ENCODE measurements at places on chromosomes 1 and 21.

- DNase-seq, result peak; percentile 95
Measured at GRCh38 chr1:33346927-33347649, 26.2 kb upstream of the A3GALT2 start.

GRCh38 chr1:182051938-182052337 lies 9.6 kb downstream of the ZNF648 start:
- DNase-seq, result no peak

- DNase-seq, result no peak
Measured at GRCh38 chr21:26966649-26967061, 233 bp downstream of the ADAMTS5 start.

GRCh38 chr1:220239966-220240365 lies 32.3 kb downstream of the RAB3GAP2 start:
- no peak for DNase-seq

GRCh38 chr21:41187537-41188025 lies 19.6 kb downstream of the BACE2 start:
- no peak for DNase-seq

- DNase-seq, result no peak
Measured at GRCh38 chr21:20329636-20330035, 668.6 kb upstream of the NCAM2 start.

DNA sequence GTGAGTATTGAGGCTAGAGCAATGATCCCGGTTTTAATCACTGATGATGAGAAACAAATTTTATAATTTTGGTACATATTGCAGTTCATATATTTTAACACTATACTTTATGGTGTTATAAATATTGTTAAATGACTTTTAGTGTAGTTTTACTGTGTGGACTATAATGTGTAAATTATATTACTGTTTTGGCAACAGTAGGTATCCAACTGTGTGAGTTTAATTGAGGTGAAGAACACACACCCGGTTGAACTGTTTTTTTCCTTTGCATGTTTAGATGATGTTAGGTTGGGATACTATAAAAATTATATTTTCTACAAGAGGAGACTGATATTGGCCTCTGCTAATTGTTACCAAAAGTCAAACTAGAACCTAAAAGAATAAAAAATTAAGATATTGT lies 166.5 kb downstream of the SDCCAG8 start:
- no peak for DNase-seq

DNA sequence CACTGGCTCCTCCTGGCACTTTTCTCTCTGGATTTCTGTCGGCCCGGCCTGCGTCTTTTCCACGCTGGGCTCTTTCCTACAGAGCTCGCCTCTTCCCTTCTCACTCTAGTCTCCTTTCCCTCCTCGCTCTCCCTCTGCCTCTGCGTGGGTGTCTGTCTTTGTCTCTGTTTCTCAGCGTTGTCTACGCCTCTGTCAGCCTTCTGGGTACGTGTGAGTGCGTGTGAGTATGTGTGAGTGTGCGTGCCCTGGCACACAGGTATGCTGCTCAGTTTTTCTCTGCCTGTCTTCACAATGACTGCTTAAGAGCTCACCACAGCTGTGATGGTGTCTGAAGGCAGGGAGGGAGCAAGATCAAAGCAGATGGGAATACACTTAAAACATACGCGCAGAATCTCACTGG lies 77.7 kb downstream of the KIRREL1 start:
- no peak for DNase-seq

DNA sequence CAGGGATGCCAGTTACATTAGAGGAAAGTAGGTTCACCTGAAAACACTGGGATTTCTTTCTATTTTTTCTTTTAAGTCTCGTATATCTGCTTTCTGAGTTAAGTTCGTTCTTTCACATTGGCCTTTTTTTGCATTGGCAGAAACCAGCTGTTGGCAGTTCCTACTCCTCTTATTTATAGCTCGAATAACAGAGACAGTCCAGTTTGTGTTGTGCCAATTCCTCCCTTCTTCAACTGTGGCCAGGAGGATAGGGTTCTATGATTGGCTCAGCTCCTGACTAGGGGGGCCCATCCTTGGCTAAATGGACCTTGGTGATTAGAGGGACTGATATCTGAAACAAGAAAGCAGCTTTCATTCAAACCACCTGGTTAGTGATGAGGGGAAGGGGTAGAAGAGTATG lies 115.8 kb downstream of the RPS6KC1 start:
- DNase-seq, result no peak

- no peak for DNase-seq
Measured at GRCh38 chr1:30474818-30475200, 248.6 kb downstream of the MATN1 start.

DNA sequence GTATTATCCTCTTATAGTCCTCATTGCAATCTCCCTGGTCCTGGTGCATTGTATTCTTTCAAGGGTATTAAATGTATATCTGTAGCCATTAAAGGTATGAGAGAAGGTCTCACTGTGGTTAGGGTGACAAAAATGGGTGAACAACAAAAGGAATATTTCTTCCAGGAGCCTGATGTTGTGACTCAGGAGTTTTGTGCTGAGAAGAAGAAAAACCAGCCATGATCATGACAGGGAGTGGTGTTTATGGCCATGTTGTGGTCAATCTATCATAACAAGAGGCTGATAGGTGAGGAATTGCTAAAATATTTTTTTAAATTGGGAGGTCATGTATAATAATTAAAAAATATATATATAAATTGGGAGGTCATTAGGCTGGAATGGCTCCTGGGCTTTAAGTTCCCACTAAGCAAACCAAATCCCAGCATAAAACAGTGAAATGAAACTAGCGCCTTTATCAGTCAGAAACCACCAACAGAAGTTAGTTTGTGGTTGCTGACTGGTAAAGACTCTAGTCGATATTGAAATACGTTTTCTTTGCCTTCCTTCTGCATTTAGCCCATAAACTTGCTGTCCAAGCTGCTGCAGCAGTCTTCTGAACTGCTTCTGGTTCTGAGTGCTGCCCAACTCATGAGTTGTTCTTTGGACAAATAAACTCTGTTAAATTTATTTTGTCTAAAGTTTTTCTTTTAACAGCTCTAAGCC lies 60.3 kb downstream of the TBX19 start:
- no peak for DNase-seq

DNA sequence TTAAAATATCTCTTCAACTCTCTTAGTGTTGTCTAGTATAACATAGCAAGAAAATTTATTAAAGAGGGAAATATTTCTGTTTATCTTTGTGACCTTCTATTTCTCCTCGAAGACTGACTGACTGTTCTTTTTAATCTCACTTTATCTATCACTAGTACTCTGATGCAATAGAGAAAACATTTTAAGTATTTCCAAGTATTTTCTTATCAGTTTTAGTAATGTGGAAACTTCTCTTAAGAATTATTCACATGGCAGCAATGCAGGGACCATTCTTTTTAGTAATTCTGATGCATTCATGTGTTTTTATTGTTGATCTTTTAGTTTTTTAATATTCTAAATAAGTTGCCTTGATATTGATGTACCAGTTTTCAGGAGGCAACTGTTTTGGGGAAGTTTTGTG lies 115.7 kb downstream of the NEK7 start:
- no peak for DNase-seq

GRCh38 chr1:21021311-21021710 lies 155.4 kb downstream of the EIF4G3 start:
- DNase-seq, result no peak

DNA sequence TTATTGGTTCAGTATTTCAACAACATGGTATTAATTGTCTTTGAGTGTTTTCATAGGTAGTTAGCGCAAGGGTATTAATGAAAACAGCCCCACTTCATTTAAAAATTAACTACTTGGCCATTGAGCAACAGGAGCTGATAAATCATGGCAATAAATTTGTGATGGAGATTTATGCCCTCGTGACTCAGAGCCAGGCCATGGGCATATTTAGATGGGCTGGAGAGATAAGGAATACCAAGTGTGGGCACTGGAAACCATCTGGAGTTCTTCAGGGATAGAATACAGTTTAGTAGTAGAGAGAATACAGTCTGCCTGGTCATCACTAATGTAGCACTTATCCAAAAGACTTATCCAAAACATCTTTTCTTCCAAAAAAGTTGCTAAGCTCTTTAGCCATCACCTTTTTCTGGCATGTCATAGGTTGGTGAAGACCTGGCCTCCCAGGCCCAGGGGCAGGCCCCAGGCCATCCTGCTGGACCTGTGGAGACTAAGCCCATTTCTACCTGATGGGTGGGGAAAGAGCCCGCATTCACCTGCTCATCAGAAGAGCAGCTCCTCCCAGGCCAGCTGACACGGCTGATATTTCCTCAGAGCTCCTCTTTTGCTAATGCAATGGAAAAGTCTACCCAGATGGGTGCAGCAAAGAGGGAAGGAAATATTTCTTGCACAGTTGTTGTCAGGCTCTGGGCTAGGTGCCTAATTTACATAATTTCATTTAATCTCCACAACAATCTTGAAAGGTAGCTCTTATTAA lies 238.0 kb downstream of the TM2D1 start:
- DNase-seq, result no peak

DNA sequence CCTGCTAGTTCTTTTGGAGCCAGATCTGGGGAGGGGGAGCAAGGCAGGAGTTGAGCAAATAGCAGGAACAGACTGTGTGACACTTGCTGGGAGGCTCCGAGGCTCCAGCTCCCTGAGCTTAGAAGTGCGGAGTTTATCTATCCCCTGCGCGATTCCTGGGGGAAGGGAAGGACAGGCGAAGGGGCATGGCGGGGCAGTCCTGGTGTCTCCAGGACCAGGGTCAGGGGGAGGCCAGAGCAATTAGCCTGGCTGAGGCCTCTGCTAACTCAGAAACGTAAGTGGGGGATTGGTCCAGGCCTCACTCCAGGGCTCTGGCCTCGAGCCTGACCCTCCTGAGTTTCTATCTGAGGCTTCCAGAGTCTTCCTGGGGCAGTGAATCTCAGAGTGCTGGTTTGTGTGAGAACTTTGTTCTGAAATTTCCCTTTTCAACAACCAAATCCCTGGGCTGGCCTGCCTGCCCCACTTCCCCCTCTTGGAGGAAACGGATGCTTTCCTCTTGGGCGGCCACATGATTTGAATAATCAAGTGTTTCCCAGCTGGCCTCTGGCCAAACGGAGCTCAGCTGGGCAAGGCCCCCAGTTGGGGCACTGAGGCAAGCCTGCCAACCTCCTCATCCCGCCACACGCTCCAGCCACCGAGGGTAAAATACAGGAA lies 15.6 kb downstream of the ALPL start:
- no peak for DNase-seq

DNA sequence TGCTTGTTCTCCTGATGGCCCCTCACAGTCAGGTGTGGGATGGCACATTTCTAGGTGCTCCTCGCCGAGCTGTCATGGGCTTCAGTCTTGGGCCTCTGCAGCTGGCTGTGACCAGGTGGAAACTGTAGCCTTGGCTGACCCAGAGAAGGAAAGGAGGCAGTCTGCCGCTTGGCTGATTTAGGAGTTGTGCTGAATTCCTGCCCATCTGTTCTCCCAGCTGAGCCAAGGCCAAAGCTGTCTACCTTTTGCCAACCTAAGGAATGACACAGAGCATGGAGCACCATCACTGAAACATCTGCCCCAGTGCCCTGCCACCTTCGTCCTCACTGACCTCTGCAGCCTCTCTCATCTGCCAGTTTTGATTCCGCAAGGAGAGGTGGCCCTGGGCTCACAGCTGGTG lies 27.9 kb downstream of the UTP25 start:
- DNase-seq, result no peak

GRCh38 chr1:199466961-199467360 lies 560.5 kb upstream of the NR5A2 start:
- no peak for DNase-seq

GRCh38 chr21:21039624-21040170 lies 41.5 kb downstream of the NCAM2 start:
- DNase-seq, result no peak

GRCh38 chr1:74083128-74083527 lies 114.8 kb downstream of the LRRIQ3 start:
- DNase-seq, result no peak

- no peak for DNase-seq
Measured at GRCh38 chr1:86546787-86547221, at the start of gene CLCA4. Gene CLCA4 (plus strand): TSS chr1:86547078. CDS start chr1:86547120, 42 bp downstream.

- no peak for DNase-seq
Measured at GRCh38 chr1:167416506-167416905, 101.8 kb downstream of the CD247 start.

DNA sequence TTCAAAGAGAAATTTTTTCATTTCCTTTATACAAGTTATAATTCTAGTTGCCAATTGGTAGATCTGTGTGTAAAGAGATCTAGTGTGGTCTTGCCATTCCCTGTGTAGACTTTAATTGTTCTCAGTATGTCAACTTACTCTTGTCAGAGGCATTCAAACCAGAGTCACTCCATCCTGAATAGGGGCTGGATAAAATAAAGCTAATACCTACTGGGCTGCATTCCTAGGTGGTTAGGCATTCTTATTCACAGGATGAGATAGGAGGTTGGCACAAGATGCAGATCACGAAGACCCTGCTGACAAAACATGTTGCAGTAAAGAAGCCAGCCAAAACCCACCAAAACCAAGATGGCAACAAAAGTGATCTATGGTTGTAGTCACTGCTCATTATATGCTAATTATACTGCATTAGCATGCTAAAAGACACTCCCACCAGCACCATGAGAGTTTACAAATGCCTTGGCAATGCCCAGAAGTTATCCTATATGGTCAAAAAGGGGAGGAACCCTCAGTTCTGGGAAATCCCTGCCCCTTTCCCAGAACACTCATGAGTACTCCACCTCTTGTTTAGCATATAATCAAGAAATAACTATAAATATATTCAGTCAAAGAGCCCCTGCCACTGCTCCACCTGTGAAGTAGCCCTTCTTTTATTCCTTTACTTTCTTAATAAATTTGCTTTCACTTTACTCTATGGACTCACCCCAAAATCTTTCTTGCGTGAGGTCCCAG lies 74.0 kb upstream of the ADAMTS5 start:
- no peak for DNase-seq

- no peak for DNase-seq
Measured at GRCh38 chr1:67390041-67390887, 39.9 kb downstream of the SERBP1 start.

DNA sequence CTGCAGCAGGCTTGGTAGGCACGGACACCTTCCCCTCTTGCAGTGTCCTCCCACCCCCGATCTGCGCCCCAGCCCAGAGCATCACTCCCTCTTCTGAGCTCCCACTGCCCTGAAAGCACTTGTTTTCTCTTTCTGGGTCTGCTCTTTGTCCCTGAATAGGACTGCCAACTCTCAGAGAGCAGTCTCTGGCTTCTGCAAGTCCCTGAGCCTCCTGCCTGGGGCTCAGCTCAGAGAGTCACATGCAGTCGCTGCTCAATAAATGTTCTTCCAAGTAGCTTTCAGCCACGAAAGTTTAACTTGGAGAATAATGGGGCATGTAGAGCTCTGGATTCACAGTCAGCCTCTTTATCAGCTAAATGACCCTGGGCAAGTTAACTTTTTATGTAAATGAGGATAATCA lies 205.6 kb downstream of the HIVEP3 start:
- no peak for DNase-seq

- DNase-seq, result no peak
Measured at GRCh38 chr1:175543447-175543846, 199.9 kb downstream of the TNR start.

DNA sequence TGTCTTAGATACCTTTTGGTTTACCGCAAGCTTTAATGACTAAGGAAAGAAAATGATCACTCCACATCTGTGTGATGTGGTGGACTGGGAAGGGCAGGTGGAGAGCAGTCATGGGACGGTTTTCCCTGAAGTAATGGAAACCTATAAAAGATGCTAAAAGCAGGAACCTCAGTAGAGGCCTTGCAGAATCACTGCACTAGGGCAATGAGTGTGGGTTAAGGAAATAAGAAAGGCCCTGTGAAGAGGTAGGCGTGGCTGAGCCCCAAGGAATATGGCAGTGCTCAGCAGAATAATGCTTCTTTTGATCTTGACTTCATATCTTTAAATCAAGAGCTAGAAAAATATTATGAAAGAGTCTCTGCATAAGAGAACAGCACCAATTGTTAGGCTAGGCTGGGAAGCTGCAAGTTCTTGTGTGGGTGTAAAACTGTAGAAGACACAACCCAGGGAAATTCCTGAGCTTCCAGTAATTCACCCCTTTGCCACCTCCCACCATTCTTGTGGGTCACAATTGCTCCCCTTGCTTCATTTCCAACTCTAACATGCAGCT lies 49.9 kb downstream of the CLCA4 start:
- DNase-seq, result no peak
